ENCODE measurements at places on chromosomes 7 and 10.

DNA sequence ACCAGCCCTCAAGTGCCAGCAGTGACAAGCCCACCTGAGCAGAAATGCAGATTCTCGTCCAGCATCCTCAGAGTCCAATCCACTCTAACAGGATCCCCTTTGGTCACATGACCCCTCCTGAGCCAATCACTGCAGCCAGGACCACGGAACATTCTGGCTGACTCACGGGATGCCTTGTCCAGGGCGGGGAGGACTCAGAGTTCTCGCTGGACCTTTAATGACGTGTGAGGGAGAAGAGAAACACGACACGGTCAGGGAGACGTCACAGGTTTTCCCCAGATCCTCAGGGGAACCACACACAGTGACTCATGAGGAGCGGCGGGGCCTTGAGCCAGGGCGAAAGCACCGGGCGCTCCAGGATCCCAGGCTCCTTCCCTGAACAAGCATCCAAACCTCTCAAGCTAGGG is 155.7 kb downstream of the PTPRN2 start:
- peak; percentile 61 for DNase-seq

DNA sequence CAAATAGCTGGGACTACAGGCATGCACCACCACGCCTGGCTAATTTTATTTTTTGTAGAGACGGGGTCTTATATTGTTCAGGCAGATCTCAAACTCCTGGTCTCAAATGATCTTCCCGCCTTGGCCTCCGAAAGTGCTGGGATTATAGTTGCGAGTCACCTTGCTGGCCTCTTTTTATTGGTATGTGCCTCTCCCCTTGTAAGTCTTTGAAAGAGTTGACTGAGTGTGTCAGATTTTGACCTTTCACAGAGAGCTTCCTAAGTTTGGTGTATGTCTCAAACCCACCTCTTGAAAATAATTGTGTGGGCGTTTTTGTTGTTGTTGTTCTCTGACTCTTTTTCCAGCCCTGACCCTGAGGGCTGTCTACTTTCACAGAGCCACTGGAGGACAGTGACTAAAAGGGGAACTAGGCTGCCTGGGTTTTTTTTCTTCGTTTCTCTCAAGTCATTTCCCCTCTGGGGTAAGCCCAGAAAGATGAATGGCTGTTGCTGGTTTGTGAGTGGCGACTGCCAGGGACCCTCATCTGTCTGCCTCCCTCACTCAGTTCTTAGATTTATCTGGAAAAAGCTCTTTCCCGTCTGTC is 262.8 kb downstream of the ZEB1 start:
- no peak for DNase-seq

DNA sequence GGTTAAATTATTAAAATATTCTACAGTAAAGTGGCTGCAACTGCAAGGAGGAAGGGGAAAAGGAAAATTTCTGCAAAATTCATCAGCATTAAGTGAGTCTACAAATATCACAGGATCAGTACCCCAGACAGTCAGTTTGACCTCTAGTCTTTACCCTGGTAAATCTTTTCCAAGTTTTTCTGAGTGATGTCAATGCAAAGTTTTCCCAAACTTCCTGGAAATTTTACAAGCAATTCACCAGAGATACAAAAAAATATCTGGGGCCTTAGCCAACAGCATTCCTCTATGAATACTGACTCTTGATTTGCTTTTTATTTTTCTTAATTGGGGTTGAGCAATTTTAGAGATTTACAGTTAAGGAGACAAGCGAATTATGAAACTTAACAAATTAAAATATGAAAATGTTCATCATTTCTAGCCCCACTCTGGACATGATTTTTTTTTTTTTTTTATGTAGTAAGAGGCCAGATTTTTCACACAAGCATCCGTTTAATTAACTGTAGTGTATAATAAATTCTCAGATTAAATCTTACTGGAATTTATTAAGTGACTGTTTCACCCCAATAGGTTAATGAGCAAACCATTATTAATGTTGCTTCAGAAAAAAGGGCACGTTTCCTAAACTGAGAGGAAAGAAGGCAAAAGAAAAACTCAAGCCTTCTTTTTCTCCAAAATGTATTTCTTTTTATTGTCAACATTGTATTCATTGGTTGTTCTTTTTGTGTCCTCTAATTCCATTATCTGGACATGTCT is 539.5 kb upstream of the FZD8 start:
- DNase-seq, result peak; percentile 69

DNA sequence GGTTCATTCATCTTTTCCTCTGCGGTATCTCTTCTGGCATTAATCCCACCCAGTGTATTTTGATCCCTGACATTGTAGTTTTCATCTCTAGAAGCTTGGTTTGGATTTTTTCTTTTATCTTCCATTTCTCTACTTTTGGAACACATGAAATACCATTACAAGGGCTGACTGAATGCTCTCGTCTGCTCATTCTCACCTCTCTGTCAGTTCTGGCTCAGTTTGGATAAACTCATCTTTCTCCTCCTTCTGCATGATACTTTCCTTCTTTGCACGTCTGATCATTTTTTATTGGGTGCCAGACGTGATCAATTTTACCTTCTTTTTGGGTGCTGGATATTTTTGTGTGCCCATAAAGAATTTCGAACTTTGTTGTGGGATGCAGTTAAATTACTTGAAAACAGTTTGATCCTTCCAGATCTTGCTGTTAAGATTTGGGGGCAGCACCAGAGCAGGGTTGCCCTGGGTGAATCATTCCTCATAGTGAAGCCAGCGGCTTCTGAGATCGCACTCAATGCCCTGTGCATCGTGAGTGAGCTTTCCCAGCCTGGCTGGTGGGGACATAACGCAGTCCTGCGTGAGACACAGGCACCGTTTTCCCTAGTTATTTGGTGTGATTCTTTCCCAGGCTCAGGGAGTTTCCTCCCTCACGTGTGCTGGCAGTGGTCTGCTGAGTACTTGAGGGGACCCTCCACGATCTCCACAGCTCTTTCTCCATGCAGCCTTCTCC is 53.8 kb downstream of the LHPP start:
- no peak for DNase-seq

GRCh38 chr7:73519867-73520672 is 2.0 kb downstream of the BAZ1B start:
- DNase-seq, result no peak
